ENCODE measurements at places on chromosomes 5 and 9. TPM values are rescaled to one million over a fixed set of nuclear protein-coding genes. Genes with fewer than 3 reads are reported as not detected.
A peak's percentile ranks its signal among the peaks of the same experiment; 100 is the strongest.

The ADAMTS13 gene
- total RNA-seq: 2.4 TPM

The CA9 gene
- 0.09 TPM for total RNA-seq

GRCh38 chr5:56003179-56003578 lies 8.4 kb upstream of the IL6ST start:
- DNase-seq: no peak

GRCh38 chr5:135880278-135880677 lies 15.4 kb downstream of the IL9 start:
- no peak overlapping the region for H3K4me3 ChIP-seq
- H3K4me1 ChIP-seq: no peaks in the 10 kb centered on the region
- no peaks in the 10 kb centered on the region for H3K36me3 ChIP-seq
- H3K27me3 ChIP-seq: peaks cover under 1% of the 10 kb centered on the region
- DNase-seq: peak; percentile 53
- no peak overlapping the region for H3K27ac ChIP-seq
